Stimulated activated CD8-positive, alpha-beta memory T cell treated with anti-CD3 and anti-CD28 coated beads, Interleukin-2, amount 100 ng/mL, for 48 hours (primary cell): ENCODE measurements at places on chromosomes 7 and 10.

- no peak for DNase-seq
These were observed 111.2 kb upstream of the KIAA1217 start for GRCh38 chr10:24097751-24098207.

DNA sequence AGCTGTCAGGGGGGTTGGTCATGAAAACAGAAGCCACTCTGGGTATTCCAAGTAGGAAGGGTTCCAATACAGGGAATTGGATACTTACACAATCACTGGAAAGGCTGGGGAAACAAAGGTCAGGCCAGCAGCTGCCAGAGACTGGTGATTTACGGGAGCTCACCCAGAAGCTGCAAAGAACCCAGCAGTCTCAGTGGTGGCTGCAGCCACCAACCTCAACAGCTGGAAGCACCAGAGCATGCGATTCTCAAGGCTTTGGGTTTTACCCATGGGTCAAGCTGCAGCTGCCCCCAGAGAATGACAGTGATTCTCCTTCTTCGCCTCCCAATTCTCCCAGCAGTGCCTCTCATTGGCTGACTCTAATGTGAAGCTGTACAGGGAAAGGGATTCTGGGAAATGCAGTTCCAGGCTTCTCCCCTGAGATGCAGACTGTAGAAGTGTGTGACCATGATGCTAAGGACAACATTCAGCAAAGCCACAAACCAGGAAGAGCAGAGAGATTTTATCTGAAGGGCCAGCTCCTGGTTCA, 107.2 kb upstream of the TCF7L2 start:
- DNase-seq = no peak

DNA sequence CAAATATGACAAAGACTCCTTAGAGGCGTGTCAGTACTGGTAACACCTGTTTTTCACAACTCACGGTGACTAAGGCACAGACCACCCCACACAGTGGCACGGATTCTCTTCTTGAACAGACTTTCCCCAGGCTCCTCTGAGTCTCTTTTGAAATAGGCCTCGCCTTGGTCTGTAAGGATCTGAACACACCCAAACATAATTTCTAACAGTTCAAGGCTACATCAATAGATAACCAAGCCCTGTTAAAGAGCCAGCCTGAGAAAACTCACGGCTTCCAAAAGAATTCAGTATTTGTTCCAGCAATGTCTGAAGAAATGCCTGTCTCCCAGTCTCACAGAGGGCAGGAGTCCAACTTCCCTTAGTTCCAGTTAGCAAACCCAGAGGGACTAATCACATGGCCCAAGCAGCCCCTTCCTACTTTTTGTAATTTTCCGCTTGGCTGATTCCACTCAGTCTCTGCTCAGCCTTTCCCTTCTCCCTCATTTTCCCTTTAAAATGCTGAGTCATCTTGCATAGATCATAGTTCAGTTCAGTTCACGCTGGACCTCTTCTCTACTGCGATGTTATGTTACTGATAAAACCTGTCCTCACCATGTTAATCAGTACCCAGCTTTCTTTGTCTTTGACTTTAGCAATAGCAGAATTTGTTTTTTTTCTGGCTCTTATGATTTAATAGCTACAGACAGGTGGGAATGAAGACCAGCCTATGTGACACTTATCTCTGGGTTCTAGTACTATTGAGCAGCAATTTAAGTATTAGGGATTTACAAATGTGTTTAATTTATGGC, 22.6 kb upstream of the AKR1C3 start:
- no peak for DNase-seq

- DNase-seq = no peak
These were observed 121.4 kb upstream of the RET start for GRCh38 chr10:42955493-42955889.

DNA sequence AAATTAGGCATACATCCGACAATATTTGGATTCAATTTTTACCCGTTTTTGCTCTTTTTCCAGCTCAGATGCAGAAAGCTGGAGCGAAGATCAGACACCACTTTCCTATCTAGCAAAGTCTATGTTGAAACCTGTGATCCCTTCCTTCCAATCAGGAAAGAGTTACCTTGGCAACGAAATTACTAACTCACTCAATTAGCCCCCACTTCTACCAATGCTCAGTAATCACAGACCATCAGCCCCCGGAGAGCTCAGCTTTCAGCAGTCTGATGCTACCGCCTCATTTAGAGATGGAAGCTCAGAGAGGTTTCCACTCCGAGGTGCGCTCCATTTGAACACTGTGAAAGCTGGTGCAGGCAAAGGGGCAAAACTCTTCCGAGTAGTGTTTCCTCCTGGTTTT, 6.7 kb downstream of the FRAT1 start:
- DNase-seq = no peak

DNA sequence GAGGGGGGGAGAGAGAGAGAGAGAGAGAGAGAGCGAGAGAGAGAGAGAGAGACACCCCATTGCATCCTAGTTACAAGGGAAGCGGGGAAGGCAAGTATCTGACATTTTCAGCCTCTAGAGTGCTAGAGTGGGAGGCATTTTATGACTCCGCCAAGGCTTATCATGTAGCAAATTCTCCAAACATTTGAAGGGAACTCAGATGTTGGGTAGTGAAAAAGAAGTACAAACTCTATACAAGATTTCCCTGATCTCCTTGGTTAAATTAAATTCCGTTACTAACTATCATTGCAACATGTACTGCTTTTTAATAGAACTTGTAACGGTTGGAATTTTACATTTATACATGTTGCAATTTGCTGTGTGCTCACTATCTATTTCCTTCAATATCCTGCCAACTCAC, 83.4 kb upstream of the FAM3C start:
- no peak for DNase-seq

DNA sequence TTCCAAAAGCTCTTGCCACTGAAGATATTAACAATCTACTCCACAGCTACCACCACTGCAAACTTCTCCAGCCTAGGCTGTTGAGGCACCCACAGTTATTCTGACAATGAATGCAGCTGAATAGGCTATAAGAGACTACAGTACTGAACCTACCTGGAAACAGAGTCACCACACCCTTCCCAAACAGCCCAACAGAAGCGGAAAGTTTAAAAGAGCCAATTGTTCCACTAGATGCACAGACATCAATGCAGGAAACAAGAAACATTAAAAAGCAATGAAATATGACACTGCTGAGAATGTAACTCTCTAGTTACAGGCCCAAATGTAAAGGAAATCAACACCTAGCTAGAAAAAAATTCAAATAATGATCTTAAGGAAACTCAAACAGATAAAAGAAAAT, 64.5 kb upstream of the PLA2G12B start:
- DNase-seq = no peak
